ENCODE measurements at places on chromosomes 12 and 14.

DNA sequence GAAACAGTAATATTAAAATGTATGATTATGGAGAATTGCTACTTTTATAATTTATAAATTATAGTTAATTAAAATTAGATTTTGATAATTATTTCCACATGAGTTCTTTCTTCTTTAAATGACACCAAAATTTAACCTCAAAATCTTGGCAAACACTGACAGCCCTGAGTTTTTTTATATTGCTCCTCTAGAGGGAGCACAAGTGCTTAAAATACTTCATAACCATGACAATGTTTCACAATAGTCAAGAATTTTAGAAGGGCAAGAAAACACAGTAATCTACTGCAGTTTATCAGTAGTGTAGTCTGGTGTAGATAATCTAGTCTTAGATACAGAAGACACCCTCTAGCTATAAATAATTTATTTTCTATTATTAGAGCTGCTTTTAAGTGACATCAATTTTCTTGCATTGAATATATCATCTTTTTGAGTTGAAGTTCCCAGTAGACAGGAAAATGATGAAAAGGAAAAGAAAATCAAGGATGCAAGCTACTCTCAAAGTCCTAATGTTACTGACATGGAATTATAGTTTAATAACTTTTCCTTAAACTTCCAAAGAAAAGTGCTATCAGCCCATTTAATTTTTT, 14.3 kb upstream of the PTGER2 start:
- no peak overlapping the region for H3K4me3 ChIP-seq
- H3K36me3 ChIP-seq = no peaks in the 10 kb centered on the region
- no peak overlapping the region for H3K27ac ChIP-seq
- H3K27me3 ChIP-seq = no peaks in the 10 kb centered on the region

GRCh38 chr12:3601461-3602150, 110.6 kb downstream of the PRMT8 start:
- peaks cover 4% of the 10 kb centered on the region for H3K4me1 ChIP-seq
- no peaks in the 10 kb centered on the region for H3K27me3 ChIP-seq
- H3K27ac ChIP-seq = no peak overlapping the region

- no peaks in the 10 kb centered on the region for H3K4me1 ChIP-seq
- H3K27ac ChIP-seq = no peak overlapping the region
- no peaks in the 10 kb centered on the region for H3K27me3 ChIP-seq
- H3K4me3 ChIP-seq = no peak overlapping the region
Measured at GRCh38 chr14:73211251-73212040, 25.9 kb upstream of the PAPLN start.

- H3K27me3 ChIP-seq = no peaks in the 10 kb centered on the region
- peaks cover 5% of the 10 kb centered on the region for H3K4me1 ChIP-seq
- no peak for DNase-seq
- H3K27ac ChIP-seq = peak overlapping the region; percentile 93
- H3K36me3 ChIP-seq = peaks cover 35% of the 10 kb centered on the region
- H3K4me3 ChIP-seq = peak overlapping the region; percentile 72
Measured at GRCh38 chr12:56040963-56041551, 661 bp upstream of the RPS26 start.

DNA sequence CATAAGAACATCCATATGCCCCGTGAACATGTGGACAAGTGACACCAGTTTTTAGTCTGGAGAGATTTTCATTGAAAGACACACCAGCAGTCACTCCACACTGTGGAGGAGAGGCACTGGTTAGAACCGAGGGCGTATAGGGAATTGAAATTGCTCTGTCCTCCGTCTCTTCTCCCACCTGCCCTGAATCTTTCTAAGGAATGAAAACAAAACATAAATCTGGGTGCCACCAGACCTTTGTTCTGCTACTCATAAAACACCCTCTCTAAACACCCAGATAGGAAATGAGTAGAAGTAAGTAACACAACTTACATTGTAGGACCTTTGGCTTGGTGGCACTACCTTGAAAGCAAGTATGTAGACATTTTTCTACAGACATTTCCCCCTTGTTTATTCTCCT, 37.1 kb upstream of the STON2 start:
- no peaks in the 10 kb centered on the region for H3K4me1 ChIP-seq
- H3K27ac ChIP-seq = no peak overlapping the region
- H3K27me3 ChIP-seq = no peaks in the 10 kb centered on the region
- H3K36me3 ChIP-seq = no peaks in the 10 kb centered on the region

DNA sequence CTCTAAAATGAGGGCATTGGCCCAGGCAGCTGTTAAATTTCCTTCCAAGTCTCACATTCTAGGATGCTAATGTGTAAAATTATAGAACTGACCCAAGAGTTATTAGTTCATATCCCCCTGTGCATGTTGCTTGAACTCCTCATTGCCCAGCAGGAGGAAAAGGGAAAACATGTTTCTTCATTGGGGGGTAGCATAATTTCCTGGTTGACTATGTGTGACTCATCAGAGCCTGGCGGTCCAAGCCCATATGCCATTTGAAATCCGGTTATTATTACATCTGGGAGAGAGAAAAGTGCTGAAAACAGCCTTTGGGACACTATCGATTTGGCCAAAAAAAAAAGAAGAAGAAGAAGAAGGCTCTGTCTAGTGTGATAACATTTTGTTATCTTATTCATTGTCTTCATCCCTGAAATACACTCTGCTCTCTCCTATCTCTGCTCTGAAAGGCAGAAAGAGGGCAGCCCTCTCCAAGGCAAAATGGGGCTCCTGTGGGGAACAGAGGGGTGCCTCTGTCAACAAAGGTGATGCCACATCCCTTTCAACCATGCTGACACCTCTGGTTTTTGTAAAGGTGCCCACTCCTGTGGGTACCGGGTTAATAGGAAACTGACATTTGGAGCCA, 114.2 kb downstream of the DAD1 start:
- no peak for DNase-seq
- H3K27ac ChIP-seq = no peak overlapping the region
- H3K4me3 ChIP-seq = no peak overlapping the region
- H3K4me1 ChIP-seq = peaks cover 3% of the 10 kb centered on the region
- H3K27me3 ChIP-seq = no peaks in the 10 kb centered on the region
- no peaks in the 10 kb centered on the region for H3K36me3 ChIP-seq

GRCh38 chr12:22410486-22410885, 76.0 kb upstream of the ST8SIA1 start:
- H3K4me3 ChIP-seq = no peak overlapping the region
- no peaks in the 10 kb centered on the region for H3K27me3 ChIP-seq
- DNase-seq = no peak
- no peaks in the 10 kb centered on the region for H3K36me3 ChIP-seq

DNA sequence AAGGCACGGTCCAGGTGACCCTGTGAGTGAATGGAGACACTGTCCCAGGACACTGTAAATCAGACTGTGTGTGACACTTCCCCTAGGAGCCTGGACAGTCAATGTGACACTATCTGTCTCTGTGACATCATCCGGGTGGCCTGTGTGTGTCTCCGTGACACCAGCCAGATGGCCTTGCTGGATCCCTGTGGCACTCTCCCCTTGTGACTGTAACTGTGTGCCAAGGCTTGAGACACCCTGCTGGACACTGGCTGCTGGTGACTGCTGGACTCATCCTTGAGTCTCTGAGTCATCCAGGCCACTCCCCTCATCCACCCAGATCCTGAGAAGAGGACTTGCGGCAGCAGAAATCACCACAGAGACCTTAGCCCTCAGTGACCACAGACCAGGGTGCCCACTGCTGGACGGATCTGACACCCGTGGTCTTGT, 51.6 kb downstream of the MVK start:
- DNase-seq = no peak
- no peaks in the 10 kb centered on the region for H3K27me3 ChIP-seq

GRCh38 chr14:74908861-74909341, 14.2 kb downstream of the RPS6KL1 start:
- H3K36me3 ChIP-seq = peaks cover 4% of the 10 kb centered on the region
- H3K27ac ChIP-seq = no peak overlapping the region
- H3K27me3 ChIP-seq = no peaks in the 10 kb centered on the region
- H3K4me3 ChIP-seq = no peak overlapping the region
- no peak for DNase-seq

DNA sequence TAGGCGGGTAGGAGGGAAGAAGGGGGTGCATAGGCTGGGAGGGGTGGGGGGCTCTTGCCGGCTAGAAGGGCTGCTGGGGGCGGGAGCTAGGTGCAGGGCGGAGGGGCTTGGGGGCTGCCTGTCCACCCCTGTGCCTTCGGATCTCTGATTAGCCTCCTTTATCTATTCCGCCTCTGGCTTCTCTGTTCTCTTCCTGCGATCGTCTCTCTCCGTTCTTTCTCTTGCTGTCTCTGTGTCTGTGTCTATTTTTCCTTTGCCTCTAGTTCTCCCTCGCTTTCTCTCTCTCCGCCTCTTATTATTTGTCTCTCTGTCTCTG, 166.7 kb upstream of the LHX5 start:
- no peaks in the 10 kb centered on the region for H3K27me3 ChIP-seq
- H3K36me3 ChIP-seq = no peaks in the 10 kb centered on the region

GRCh38 chr12:49767333-49767732, 26.0 kb downstream of the TMBIM6 start:
- DNase-seq = peak; percentile 16
- no peak overlapping the region for H3K4me3 ChIP-seq
- no peaks in the 10 kb centered on the region for H3K27me3 ChIP-seq
- peaks cover 32% of the 10 kb centered on the region for H3K36me3 ChIP-seq
